ENCODE measurements at places on chromosomes 1 and 21.
A peak's percentile ranks its signal among the peaks of the same experiment; 100 is the strongest.

DNA sequence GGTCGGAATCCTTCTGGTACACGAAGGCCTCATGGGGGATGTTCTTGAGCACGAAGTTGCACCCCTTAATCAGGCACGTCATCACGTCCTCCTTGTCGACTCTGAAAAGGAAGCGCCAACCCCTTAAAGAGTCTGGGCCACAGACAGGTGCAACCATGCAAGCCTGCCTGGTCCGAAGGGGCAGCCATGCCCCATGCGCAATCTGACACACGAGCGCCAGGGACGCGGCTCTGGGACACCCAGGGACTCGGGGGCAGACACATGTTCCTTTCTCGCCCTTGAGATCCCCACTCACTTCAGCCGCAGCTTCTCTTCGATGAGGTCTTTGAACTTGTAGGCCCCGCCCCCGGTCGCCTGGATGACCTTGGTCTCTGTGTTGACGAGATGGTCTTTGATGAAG lies 5.6 kb downstream of the PANK4 start:
- DNase-seq = no peak

- peak; percentile 43 for DNase-seq
Observed at GRCh38 chr1:32886004-32886827, at the start of gene HPCA. HPCA (plus strand) TSS chr1:32886491; CDS start chr1:32888899, 2,408 bp downstream.

- no peak for DNase-seq
Observed at GRCh38 chr21:44927587-44928461, 7.1 kb upstream of the ITGB2 start.

- no peak for DNase-seq
Observed at GRCh38 chr1:110370827-110371226, 20.0 kb downstream of the SLC16A4 start.

DNA sequence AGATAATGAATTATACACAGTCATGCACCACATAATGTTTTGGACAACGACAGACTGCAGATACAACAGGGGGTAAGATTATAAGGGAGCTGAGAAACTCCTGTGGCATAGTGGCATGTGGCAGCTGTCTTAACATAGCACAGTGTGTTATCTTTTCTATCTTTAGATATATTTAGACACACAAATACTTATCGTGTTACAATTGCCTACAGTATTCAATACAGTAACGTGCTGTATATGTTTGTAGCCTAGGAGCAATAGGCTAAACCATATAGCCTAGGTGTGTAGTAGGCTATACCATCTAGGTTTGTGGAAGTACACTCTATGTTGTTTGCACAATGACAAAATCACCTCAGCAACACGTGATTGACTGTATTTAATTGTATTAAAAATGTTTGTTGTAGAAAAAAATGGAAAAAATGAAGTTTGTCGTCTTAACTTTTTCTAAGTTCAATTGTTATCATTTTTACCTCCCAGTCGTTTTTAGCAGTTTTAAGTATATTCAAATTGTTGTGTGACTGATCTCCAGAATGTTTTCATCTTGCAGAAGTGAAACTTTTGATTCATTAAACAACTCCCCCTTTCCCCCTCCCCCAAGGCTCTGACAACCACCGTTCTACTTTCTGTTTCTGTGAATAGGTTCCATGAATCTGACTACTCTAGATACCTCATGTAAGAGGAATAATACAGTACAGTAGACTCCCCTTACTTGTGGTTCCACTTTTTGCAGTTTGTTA lies 351.0 kb upstream of the B3GALT2 start:
- peak; percentile 71 for DNase-seq

- no peak for DNase-seq
Observed at GRCh38 chr1:189787201-189787600, 690.5 kb downstream of the BRINP3 start.

GRCh38 chr1:202599669-202600431 lies 110.4 kb downstream of the SYT2 start:
- peak; percentile 18 for DNase-seq

GRCh38 chr1:73674945-73675561 lies 522.9 kb downstream of the LRRIQ3 start:
- no peak for DNase-seq

DNA sequence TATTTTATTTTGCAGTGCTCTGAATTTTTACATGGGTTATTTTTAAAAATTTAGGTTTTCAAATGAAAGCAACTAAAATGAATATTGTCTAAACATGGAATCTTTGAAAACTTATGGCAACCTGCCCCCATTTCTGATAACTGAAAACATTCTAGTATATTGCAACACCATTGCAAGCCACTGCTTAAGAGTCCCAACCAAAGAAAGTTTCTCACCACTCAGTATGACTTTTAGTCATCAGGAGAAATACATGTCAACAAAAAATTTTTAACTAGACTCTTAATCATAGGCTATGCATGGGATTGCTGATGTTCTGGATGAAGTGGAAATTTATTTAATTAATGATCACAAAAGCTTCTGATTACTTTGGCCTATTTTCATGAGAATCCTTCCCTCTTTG lies 112.1 kb downstream of the TNFSF18 start:
- no peak for DNase-seq

GRCh38 chr21:16082038-16082816 lies 352.4 kb downstream of the USP25 start:
- no peak for DNase-seq

DNA sequence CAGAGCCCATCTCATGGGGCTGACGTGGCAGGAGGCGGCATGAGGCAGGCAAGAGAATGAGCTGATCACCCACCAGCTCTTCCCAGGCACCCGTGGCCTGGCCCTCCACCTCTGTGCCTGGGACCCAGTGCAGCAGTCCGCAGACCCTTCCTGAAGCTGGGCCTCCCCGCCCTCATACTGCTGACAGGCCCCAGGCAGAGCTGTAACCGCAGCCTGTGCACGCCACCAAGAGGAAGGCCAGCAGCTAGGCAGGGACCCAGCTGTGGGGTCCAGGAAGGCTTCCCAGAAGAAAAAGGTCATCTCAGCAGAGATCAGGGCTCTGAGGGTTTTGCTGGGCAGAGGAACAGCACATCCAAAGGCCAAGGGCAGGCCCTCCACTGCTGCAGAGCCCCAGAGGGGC lies 9.8 kb upstream of the MTFR1L start:
- no peak for DNase-seq

GRCh38 chr1:41610361-41610760 lies 125.9 kb upstream of the EDN2 start:
- DNase-seq = no peak

DNA sequence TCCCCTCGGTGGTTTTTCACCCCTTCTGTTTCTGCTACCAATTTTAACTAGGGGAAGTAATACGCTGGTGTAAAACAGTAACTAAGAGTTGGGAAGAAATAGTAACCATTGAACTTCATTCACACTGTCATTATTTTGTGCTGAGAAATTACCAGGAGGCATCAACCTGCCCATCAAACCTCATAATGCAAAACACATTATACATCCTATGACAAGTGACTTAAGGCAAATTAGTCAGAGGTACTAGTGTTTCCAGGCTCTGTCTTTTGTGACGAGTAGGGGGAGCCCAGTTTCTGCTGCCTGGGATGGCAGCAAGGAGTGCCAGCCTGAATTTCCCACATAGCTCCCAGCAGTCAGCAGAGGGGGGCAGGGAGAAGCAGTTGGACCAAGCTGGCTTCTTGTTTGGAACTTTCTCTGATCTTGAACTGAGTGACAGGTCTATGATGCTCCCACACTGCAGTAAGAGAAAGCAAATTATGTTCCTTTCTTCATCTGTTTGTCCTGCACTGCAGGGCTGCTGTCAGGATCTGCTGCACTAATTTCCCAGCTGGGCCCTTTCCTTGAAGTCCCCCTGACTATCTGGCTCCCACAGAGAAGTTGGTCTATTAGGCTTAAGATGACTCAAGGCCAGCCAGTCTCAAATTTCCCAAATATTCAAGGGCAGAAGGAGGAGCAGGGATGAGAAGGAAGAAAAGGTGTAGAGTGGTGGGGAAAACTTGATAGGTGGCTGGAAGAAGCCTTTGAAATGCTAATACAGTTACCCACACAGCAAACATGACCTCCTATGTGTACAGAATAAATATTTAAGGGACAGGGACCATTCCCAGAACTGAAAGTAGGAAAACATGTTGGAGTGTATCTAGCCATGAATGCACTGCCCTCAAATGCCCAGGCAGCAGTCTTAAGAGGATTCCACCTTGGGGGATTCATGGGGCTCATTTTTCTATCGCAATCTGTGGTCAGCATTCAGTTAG lies 322.8 kb downstream of the SEC16B start:
- no peak for DNase-seq

DNA sequence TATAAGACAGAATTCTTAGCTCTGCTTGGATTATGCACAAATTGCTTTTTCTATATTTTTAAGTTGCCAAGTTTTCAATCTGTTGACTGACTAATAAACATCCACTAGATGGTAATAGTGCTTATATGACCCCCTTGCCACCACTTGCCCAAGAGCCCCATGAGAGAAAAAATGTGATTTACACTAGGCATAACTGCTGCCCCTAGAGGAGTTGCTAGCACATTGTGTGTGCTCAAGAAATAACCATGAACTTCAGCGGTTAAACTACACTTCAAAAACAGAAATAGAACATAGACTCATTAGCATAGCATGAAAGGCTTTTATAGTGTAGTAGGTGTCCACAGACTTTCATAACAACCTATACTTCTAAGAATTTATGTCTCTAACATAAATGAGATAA lies 61.4 kb downstream of the BRINP3 start:
- DNase-seq = no peak

DNA sequence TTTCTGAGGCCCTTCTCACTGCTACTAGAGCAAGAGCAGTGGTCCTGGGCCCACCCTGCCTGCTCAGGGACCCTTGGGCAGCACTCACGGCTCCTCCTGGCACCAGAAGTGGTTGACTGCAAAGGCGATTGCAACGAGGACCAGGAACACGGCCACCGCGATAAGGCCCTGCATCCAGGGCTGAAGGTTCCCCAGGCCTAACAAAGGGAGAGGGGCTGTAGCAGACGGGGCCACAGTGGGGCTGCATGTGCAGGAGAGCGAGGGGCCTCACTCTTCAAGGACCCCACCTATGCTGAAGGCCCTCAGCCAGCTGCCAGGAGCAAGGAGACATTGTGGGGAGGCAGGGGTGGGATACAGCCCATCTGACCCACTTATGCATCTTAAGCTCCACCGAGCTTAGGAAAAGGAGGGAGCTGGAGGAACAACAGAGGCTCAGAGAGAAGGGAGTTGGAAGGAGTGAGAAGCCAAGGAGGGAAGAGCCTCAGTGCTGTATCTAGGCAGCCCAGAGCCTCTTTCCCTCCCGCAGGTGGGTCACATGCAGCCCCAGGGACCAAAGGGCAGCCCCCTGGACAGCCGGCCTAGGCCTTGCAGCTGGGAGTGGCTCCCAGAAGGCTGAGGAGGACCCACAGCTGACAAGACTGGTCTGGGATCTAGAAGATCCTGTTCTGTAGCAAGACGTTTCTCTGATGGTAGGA lies 2.5 kb downstream of the PDZK1IP1 start:
- peak; percentile 6 for DNase-seq

- DNase-seq = no peak
Observed at GRCh38 chr1:232524056-232524455, 105.9 kb downstream of the SIPA1L2 start.

DNA sequence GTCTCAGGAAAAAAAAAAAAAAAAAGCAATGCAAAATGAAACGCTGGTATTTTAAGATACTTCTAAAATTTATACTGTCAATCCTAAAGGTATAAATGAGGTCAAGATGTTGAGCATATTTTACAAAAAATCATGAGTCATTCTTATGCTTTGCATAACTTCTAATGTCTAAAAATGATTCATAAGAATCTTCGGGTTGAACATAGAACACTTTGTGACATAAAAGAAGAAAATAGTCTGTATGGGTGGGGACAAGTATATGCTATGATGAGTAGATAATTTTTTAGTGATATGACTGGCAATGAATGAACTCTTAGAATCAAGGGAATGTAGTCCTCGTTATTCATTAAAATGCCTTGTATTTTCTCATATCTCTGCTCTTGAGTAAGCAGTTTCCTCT lies 416.9 kb upstream of the USP24 start:
- DNase-seq = no peak

- no peak for DNase-seq
Observed at GRCh38 chr1:115719285-115719684, 49.2 kb downstream of the CASQ2 start.

GRCh38 chr1:157799996-157800395 lies 19.9 kb downstream of the FCRL1 start:
- DNase-seq = no peak

- DNase-seq = no peak
Observed at GRCh38 chr1:238660849-238661248, 725.5 kb upstream of the CHRM3 start.

- no peak for DNase-seq
Observed at GRCh38 chr21:45972353-45972715, 9.2 kb upstream of the COL6A1 start.

- DNase-seq = no peak
Observed at GRCh38 chr21:41445465-41445862, 19.4 kb downstream of the MX1 start.

DNA sequence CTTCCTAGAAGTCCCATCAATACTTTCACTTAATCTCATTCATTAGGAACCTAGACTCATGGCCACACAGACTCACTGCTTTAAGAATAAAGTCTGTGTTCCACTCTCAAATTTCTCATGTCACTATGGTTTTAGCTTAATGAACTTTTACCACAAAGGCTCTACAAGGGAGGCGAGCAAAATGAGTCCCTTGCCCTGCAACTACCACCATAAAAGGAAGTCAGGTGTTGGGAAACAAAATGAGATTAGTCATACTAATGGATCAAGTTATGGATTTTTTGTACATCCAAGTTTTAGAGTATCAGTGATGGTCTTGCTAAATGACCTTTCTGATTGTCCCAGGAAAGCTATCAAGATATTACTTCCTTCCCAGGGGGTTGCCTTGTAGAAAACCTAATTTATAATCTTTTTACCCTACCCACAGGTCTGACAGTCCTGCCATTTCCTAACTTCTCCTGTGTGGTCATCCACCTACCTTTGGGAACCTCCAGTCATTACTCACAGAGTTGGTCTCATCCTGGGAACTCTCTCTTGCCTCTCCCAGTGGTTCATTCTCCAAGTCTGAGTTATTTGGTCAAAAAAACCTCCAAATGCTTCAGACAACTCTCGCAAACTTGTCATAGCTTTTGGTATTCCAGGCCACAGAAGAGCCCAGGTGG lies 51.8 kb upstream of the SLC16A1 start:
- no peak for DNase-seq

GRCh38 chr1:221172841-221173240 lies 293.6 kb downstream of the HLX start:
- DNase-seq = no peak

DNA sequence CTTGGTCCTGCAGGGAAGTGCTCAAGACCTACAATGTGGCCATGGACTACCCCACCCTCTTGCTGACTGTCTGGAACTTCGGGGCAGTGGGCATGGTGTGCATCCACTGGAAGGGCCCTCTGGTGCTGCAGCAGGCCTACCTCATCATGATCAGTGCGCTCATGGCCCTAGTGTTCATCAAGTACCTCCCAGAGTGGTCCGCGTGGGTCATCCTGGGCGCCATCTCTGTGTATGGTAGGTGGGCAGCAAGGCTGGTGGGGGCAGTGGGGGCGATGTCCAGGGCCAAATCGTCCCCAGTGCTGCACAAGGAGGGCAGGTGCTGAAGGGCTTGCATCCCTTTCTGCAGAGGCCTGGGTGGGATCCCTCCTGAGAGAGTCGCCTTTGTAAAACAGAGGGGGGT lies 18.4 kb downstream of the PSEN2 start:
- no peak for DNase-seq

GRCh38 chr1:32337855-32338636 lies 2.0 kb upstream of the MARCKSL1 start:
- no peak for DNase-seq

Data from memory B cell (primary cell).